CD14-positive monocyte (primary cell): ENCODE measurements at places on chromosomes 1 and 21. TPM values are rescaled to one million over a fixed set of nuclear protein-coding genes. Genes with fewer than 3 reads are reported as not detected.

- H3K27ac ChIP-seq, result no peak overlapping the region
- H3K27me3 ChIP-seq, result no peaks in the 10 kb centered on the region
- no peak overlapping the region for H3K4me3 ChIP-seq
- H3K4me1 ChIP-seq, result peaks cover 52% of the 10 kb centered on the region
Observed at GRCh38 chr1:153353226-153353947, 4.3 kb upstream of the S100A9 start.

GRCh38 chr21:42453224-42453985 lies 42.6 kb downstream of the RSPH1 start:
- no peak for DNase-seq
- peaks cover 8% of the 10 kb centered on the region for H3K4me1 ChIP-seq
- no peak overlapping the region for H3K4me3 ChIP-seq
- H3K27ac ChIP-seq, result no peak overlapping the region
- no peaks in the 10 kb centered on the region for H3K36me3 ChIP-seq
- no peaks in the 10 kb centered on the region for H3K27me3 ChIP-seq

- H3K36me3 ChIP-seq, result no peaks in the 10 kb centered on the region
- no peak overlapping the region for H3K27ac ChIP-seq
- H3K27me3 ChIP-seq, result no peaks in the 10 kb centered on the region
- H3K4me3 ChIP-seq, result no peak overlapping the region
- DNase-seq, result peak; percentile 3
Observed at GRCh38 chr1:229972600-229973296, 94.3 kb upstream of the GALNT2 start.

DNA sequence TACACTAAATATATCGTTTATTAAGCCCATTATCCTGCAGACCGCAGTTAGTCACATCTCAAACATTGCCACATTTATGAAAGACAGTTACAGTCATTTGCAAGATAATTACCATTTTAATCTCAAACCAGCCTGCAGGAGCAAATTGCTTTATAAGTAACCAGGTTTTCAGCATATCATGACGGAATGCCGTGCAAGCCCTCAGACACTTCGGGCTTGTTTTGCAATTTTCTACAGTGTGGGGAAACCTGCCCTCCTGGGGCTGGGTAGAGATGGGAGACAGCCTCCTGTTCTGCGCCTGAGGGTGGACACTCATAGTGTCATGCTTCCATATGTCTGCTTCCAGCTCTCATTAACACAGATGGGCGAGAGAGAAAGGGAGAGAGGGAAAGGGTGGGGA lies 563.9 kb downstream of the NPHP4 start:
- no peak for DNase-seq
- no peak overlapping the region for H3K27ac ChIP-seq
- H3K4me1 ChIP-seq, result no peaks in the 10 kb centered on the region
- H3K36me3 ChIP-seq, result no peaks in the 10 kb centered on the region
- no peaks in the 10 kb centered on the region for H3K27me3 ChIP-seq

DNA sequence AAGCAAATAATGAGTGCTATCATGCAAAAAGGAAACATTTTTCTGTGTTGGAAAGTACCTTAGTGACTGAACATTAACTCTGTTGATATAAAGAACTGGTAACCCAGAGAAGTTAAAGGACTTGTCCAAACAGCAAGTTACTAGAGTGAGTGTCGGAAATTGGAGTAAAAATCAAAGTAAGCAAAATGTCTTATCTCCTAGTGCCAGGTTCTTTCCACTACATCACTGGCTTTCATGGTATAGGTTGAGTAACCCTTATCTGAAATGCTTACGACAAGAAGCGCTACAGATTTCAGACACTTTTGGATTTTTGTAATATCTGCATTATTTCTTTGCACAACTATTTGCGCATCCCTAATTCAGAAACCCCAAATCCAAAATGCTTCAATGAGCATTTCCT lies 16.4 kb upstream of the RABIF start:
- H3K27ac ChIP-seq, result no peak overlapping the region
- H3K36me3 ChIP-seq, result peaks cover 69% of the 10 kb centered on the region
- no peak for DNase-seq
- no peaks in the 10 kb centered on the region for H3K27me3 ChIP-seq
- no peaks in the 10 kb centered on the region for H3K4me1 ChIP-seq

Gene LENEP
- polyA plus RNA-seq, result not detected
